Upper lobe of left lung (tissue), 6 donors: ENCODE measurements at places on chromosomes 11 and 22. TPM values are rescaled to one million over a fixed set of nuclear protein-coding genes. Genes with fewer than 3 reads are reported as not detected.

The NXPE2 gene
- not detected for total RNA-seq

The SCUBE2 gene
- total RNA-seq: 3.3 TPM

The ASCL3 gene
- total RNA-seq: not detected

The OR52N4 gene
- 1.9 TPM for total RNA-seq

DNA sequence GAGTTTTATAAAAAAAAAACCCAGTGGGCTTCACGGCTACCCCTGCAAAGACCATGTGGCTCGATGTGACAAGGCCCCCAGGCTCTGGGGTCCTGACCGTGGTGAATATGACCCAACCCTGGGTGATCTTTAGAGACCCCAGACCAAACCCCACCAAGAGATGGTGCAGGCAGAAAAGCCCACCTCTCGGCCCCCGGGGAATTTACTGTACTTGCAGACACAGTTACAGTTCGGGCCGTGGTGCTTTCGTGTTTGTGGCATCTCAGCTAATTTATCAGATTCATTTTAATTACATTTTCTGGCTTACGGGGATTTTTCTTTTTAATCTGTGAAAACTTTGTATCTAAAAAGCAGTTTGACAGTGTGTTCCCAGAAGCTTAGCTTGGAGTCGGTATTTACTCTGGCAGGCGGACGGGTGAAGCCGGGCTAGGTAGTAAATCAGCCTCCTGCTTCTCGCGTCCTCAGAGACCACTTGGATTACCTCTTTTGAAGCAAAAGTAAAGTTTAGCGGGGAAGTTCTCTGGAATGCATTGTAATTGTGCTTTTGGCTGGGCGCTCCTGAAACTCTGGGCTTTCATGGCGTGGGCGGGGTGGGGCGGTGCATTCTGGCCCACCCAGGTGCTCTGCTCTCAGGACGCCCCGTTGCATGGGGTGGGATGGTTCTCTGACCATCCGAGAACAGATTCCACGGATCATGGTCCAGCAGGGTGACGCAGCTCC is 25.3 kb downstream of the ANO1 start:
- no peaks in the 10 kb centered on the region for H3K27me3 ChIP-seq
- no peaks in the 10 kb centered on the region for H3K36me3 ChIP-seq
- H3K4me3 ChIP-seq: no peak overlapping the region
- no peak overlapping the region for H3K27ac ChIP-seq

- no peak overlapping the region for H3K4me3 ChIP-seq
- H3K36me3 ChIP-seq: no peaks in the 10 kb centered on the region
- no peaks in the 10 kb centered on the region for H3K27me3 ChIP-seq
- no peak overlapping the region for H3K27ac ChIP-seq
- DNase-seq: no peak
- H3K4me1 ChIP-seq: peaks cover 17% of the 10 kb centered on the region
Measured at GRCh38 chr22:35830305-35830704, 112.6 kb downstream of the APOL5 start.

DNA sequence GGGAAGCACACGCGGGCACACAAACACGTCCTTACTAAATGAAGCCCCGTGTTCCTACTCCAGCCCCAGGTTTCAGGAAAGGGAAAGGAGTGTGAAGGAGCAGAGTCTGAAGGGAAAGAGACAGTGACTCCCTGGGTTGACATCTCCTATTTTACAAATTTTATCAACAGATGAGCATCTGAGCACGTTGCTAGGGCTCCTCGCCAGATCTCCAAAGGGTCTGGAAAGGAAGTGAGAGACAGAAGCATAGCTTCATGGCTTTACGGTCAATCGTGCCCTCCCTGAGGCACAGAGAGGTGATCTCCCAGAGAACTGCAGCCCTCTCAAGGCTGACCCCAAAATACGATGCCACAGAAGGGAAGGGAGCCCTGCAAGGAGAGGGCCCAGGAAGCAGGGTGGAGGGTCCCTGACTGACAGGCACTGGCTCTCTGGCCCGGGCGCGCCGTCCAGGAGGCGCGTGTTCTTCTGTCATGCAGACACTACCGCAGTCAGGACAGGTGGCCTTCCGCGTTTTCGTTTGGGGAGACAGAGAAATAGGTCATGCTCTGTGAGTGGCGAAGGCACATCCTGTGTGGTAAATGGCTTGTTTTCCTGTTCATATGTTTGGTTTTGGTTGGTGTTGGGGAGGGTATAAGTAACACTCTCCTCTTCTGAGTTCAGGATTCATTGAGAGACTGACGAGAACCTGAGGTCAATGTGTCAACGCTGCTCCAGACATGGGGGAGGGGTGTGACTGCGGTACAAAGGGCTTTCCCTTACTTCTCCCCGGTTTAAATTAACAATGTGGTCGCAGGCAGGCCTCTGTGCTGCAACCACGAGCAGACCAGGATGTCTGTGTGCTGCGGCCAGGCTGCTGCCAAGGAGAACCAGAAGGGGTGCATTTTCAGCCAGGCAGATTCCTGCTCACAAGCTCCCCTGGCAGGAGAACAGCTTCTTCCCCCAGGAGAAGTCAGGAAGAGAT is 813.3 kb downstream of the OPCML start:
- no peaks in the 10 kb centered on the region for H3K27me3 ChIP-seq
- H3K4me1 ChIP-seq: no peaks in the 10 kb centered on the region
- no peak for DNase-seq
- H3K4me3 ChIP-seq: no peak overlapping the region

GRCh38 chr11:124301548-124301947 is 12.2 kb downstream of the OR8D1 start:
- H3K27ac ChIP-seq: no peak overlapping the region
- H3K4me1 ChIP-seq: no peaks in the 10 kb centered on the region
- H3K4me3 ChIP-seq: no peak overlapping the region

- no peak overlapping the region for H3K4me3 ChIP-seq
- H3K27me3 ChIP-seq: no peaks in the 10 kb centered on the region
- peaks cover 3% of the 10 kb centered on the region for H3K4me1 ChIP-seq
- H3K27ac ChIP-seq: no peak overlapping the region
- peaks cover 21% of the 10 kb centered on the region for H3K36me3 ChIP-seq
- no peak for DNase-seq
Measured at GRCh38 chr22:19128009-19128401, 3.1 kb upstream of the TSSK2 start.

DNA sequence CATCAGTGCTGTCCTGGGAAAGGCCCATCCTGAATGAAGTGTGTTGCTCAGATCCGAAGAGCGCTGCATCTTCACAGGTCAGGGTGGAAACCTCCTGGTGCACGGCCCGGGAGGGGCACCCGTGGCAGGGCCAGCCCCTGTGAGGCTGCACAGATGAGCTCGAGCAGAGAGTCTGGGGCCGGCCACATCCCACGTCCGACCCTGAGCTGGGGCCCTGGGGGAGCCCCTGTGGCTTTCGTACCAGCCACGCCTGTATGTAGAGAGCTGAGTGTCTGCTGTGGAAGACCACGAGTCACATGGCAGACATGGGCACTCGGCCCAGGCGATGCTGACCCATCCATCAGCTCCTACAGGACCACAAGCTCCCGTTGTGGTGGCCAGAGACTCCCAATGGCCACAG is 24.9 kb upstream of the SEPTIN5 start:
- H3K4me3 ChIP-seq: no peak overlapping the region
- H3K27me3 ChIP-seq: no peaks in the 10 kb centered on the region
- peaks cover 20% of the 10 kb centered on the region for H3K4me1 ChIP-seq
- DNase-seq: no peak
- no peak overlapping the region for H3K27ac ChIP-seq
- H3K36me3 ChIP-seq: no peaks in the 10 kb centered on the region

DNA sequence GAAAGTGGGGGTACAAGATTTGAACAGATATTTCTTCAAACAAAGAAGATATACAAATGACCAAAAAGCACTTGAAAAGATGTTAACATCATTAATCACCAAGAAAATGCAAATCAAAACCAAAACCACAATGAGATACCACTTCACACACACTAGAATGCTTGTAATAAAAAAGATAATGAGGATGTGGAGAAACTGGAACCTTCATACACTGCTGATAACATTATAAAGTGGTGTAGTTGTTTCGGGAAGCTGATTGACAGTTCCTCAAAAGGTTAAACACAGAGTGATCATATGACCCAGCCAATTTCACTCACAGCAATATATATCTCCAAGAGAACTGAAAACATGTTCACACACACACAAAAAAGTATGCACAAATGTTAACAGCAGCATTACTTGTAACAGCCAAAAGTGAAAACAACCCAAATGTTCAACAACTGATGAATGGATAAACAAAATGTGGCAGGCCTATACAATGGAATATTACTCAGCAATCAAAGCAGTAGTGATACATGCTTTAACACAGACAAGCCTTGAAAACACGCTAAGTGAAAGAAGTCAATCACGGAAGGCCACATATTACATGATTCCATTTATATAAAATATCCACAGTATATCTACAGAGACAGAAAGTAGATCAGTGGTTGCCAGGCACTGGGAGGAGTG is 15.1 kb downstream of the PITPNB start:
- H3K4me3 ChIP-seq: no peak overlapping the region
- H3K27me3 ChIP-seq: no peaks in the 10 kb centered on the region
